ENCODE measurements at places on chromosomes 1 and 21.
A peak's percentile ranks its signal among the peaks of the same experiment; 100 is the strongest.

DNA sequence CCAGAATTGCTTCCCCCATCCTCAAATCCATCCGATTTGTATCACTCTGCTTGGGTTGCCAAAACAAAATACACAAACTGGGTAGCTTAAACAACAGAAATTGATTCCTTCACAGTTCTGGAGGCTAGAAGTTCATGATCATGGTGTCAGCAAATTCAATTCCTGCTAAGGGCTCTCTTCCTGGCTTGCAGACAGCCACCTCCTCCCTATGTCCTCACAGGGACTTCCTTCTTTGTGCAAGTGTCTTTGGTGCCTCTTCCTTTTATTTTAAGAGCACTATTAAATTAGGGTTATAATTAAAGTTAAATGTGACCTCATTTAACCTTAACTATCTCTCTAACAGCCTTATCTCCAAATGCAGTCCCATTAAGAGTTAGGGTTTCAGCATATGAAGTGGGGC, 112.8 kb downstream of the PLPP3 start:
- DNase-seq = no peak

DNA sequence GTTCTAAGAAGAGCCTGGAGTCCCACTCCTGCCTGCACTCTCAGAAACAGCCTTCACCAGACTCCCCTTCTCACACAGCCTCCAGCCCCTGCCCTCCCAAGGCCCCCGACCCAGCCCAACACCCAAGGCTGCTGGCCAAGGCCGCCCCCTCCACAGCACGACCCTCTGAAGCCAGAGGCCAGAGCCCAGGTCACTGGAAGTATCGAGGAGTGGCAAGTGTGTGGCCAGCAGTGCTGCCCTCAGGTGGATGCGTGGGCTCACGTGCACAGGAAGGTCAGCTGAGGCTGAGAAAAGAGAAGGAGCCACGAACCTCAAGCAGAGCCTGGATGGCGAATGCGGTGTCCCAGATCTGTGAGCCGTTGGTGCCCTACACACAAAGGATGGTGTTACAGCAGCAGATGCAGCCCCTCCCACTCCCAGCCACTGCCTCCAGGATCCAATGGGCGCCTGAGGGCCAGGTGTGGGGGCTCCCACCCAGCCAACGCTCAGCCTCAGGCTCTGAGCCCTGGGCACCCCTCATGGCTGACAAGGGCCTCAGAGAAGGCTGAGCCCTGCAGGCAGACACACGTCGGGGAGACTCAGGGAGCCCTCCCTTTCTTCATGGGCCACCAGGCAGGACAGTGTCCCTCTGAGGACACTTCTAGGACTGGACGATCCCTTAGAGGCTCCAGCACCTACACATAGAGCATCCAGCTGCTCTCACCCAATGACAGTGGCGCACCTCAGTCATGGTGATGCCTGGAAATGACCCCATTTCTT, 18.0 kb downstream of the LSS start:
- no peak for DNase-seq

DNA sequence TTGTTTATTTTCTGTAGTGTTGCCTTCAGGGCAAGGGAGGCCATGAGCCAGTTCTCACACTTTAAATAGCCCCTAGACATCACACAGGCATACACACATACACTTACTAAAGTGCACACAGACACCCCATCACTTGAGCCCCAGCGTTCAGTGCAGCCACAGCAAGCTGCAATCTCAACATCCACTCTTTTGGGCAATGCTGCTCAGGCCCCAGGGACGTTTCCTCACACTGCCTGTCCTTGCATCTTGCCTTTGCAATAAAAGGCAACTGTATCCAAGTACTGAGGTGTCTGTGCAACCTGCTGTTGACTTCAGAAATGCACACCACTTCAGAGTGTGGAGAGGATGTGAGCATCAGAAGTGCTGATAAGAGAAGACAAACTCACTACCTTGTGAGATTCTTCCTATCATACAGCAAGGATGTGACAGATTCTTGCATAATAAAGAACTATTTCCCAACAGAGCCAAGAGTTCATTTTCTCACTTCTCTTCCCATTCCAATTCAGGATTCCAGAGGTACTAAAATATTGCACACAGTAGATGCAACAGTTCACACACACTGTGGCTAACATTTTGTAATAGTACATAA, 36.2 kb downstream of the IRF2BP2 start:
- no peak for DNase-seq

GRCh38 chr1:206699626-206700025, 14.9 kb downstream of the MAPKAPK2 start:
- DNase-seq = no peak

DNA sequence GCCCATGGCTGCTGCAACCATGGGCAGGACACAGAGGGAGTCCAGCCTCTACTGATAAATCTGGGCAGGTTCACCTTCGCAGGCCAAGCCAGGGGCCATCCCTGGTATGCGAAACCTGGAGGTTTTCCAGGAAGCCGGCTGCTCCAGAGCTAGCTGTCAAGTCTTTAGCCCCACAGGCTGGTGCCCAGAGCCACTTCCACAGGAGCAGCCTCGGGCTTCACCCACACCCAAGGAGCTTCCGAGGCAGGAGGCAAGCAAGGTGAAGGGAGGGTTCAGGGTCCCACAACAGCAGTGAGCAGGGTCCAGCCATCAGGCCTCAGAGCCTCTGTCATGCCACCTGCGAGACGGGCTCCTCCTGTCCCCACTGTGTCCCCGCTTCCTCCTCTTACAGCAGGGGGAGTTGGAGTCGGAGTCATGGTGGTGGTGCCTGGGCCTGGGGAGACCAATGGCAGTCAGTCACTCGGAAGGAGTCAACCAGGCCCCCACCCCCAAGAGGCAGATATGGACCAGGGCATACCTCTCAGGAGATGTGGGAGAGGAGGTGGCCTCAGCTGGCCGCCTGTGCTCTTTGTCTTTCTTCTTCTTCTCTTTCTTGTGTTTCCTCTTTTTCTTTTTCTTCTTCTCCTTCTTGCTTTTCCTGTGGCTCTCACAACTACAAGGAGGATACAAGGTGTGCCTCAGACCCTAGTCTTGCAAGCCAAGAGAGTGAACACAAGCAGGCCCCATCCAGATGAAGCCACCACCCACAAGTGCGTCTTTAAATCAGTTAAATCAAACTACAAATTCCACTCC, 2.1 kb downstream of the C1orf35 start:
- DNase-seq = no peak

DNA sequence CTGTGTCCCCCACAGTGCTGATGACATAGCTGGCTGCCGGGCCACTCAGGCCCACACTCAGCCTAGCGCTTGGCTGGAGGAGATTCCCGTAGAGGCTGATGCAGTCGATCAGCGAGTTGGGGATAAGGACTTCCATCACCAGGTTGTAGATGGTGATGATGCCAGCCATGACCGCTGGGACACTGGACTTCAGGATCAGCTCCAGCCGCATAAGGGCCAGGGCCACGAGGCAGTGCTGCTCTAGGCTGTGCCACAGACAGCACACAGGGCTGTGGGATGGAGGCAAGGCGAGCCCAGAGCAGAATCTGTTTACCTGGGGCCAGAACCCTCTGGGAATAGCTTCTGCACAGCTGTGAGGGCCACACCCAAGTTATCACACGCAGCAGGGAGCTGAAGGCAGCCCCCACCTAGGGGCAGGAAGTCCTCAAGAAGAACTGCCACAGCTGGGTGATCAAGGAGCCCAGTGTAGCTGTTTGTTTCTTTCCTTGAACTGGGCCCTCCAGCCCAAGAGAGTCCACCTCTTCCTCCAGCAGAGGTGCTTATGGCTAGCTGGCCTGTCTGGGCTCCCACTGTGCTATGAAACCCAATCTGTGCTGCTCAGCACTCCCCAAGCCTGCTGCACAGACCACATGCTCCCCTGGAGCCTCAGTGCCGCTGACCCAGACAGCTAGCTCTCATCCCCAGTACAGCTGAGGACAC, 6.2 kb downstream of the SLC2A1 start:
- DNase-seq = no peak

DNA sequence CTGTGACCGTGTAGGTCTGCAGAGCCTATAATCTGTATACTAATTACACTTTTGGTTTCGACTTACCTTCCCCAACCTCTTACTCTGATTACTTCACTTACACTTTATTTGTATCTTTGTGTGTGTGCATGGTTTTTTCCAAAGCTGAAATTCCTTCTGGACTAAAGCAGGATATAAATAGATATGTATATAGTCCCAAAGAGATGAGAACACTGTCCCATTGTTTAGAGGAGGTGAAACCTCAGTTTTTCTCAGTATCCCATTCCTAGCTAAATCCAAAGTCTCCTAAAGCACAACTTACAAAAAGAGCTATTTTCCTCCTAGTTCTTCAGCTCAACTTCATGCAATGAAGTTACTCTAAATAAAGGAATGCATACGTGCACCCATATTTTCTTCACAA, 442.2 kb downstream of the SMYD3 start:
- DNase-seq = no peak

DNA sequence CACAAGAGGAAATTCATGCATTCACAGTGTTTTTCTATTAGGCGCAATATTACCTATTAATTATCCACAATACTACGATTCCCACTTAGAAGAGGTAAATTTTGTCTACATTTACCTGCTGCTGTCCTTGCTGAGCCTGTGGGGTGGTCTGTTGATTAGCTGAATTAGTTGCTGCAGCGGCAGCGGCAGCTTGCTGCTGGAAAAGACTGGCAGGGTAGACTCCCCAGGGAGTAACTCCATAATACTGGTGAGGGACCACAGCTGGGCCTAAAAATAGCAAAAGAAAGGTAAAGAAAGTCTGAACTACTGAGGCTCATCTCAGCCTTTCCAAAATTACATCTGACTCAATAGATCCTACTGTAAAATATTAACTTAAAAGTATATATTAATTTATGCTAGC, 66.0 kb upstream of the SDC3 start:
- DNase-seq = no peak

- no peak for DNase-seq
These were observed 34.7 kb downstream of the S100A10 start for GRCh38 chr1:151958959-151959358.

DNA sequence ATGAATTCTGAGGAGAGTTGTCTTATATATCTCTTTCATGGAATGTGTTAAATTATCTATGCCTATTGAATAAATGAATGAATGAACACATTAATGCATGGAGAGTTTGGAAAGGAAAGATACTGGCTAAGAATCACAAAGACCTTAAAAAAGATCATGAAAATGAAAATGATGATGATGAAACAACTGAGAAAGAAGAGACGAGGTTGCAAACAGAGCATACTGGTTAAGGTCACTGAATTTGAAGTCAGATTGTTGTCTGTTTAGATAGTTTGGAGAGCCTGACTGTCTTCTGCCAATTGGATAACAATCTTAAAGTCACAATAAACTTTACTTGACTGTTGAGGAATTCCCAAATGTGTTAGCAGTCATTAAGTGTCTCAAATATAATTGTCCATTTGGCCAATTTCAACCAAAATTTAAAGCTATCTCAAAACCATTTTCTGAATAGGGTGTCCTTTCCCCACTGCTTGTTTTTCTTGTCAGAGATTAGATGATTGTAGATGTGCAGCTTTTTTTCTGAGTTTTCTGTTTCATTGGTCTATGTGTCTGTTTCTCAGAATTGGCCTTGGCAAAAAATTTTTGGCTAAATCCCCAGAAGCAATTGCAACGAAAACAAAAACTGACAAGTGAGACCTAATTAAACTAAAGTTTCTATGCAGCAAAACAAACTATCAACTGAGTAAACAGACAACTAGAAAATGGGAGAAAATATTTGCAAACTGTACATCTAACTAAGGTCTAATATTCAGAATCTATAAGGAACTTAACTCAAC, 132.2 kb downstream of the PTGER3 start:
- no peak for DNase-seq

GRCh38 chr1:182145441-182145840, 83.9 kb upstream of the ZNF648 start:
- no peak for DNase-seq

DNA sequence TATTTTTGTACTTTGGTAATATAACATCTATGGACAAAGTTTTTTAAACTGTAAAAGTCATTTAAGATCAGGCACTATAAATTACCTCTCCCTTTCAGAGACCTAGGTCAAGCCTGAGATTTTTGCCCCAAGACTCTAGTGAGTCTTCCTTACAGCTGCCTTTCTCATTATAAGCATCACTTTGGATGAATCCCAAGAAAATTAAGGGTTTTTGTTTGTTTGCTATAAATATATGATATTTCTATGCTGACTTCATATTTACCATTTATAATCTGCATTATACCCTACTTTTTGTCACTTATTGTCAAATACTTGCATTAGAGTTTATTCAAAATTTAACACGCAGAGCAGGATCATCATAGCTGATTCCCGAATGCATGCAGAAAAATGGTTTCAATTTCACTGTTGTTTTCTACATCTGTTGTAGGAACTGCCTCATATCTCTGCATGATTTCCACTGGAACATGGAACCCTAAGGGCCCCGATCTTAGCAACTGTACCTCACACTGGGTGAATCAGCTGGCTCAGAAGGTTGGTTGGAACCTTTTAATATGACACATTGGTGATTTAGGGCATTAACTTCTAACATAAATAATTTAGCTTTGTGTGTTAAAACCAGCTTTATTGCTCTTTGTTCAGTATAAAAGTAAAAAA, 150.0 kb downstream of the ADGRL2 start:
- DNase-seq = peak; percentile 25

- DNase-seq = no peak
These were observed 509.7 kb downstream of the AJAP1 start for GRCh38 chr1:5164158-5164557.

DNA sequence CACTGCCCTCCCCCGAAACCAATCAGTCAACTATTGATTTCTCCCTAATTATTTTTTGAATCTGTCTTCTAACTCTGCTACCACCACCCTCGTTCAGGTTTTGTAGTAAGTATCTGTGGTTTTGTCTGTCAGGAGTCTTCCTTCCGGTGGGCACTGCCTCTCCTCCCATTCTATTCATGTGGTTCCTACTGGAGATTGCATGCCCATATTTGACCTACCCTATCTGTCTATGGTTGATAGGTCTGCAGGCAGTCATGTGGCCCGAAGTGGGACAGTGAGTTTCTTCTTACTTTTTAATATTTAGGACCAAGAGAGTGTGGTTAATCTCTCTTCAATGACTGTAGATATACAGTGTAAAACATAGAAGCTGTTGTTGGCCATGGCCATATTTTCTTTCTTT, 17.8 kb upstream of the MAST2 start:
- DNase-seq = no peak

GRCh38 chr1:183543619-183544204, 46.5 kb downstream of the NCF2 start:
- DNase-seq = peak; percentile 56

DNA sequence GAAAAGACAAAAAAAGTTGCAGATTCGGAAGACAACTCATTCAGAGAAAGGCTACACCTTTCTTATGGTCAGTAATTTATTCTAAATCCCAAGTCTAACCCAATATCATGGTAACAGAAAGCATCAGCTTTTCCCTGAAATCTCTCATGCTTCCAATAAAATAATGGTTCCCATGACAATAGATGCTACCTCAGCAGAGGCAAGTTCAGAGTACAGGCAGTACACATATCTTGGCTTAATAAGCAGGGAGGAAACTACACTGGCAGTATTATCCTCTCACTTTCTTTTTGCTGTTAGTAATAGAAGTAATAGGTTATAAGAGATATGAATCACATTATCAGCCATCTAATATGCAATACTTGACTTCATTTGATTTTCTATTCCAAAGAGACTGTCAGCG, 137.1 kb downstream of the DPYD start:
- no peak for DNase-seq
